ENCODE measurements at places on chromosomes 11 and 22. TPM values are rescaled to one million over a fixed set of nuclear protein-coding genes. Genes with fewer than 3 reads are reported as not detected.

The CSTPP1 gene
- total RNA-seq, result 30.0 TPM

The CENATAC gene
- 34.7 TPM for total RNA-seq

The OR10G7 gene
- total RNA-seq, result not detected

- no peak for DNase-seq
Observed at GRCh38 chr11:5303626-5304025, 1.9 kb upstream of the OR51B4 start.

The MPZL3 gene
- 10.7 TPM for total RNA-seq

The TEX12 gene
- not detected for total RNA-seq

DNA sequence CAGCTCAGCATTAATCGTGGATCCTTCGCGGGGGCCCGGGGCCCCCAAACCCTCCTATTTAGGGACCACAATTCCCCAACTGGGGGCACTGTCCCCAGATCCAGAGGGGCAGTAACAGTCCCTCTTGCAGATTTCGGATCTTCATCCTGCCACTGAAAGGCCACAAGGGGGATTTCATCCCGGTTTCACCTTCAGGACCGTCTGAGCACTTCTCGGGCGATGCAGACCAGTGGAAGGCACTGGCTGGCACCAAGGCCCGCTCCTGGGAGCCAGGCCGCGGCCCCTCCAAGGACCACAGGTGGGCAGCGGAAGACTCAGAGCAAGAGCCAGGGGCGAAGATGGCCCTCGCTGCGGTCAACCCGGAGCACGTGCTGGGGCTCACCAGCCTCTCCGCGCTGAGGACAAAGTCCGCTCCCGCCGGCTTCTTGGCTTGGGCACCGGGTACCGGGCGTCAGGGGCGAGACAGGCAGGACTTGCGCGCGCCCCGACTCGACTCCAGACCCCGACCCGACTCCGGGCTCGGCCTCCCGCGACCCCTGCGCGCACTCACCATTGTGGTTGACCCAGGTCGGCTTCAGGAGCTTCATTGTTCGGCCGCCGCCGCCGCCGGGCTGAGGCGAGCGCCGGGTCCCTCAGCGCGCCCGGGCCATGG lies 517 bp downstream of the HIRA start:
- peak; percentile 37 for DNase-seq

- no peak for DNase-seq
Observed at GRCh38 chr11:66420671-66421476, at the start of gene NPAS4. Gene NPAS4, plus strand, starts transcription at chr11:66421035. Its CDS starts 145 bp downstream, at chr11:66421180.
